PC-9 (cell line): ENCODE measurements at places on chromosomes 4 and X.

GRCh38 chrX:19034025-19034424 lies 50.1 kb upstream of the PHKA2 start:
- no peak overlapping the region for H3K4me3 ChIP-seq
- H3K27ac ChIP-seq = no peak overlapping the region
- no peaks in the 10 kb centered on the region for H3K4me1 ChIP-seq
- H3K36me3 ChIP-seq = no peaks in the 10 kb centered on the region

- no peak overlapping the region for H3K27ac ChIP-seq
- no peaks in the 10 kb centered on the region for H3K4me1 ChIP-seq
- H3K27me3 ChIP-seq = no peaks in the 10 kb centered on the region
- H3K4me3 ChIP-seq = no peak overlapping the region
- H3K36me3 ChIP-seq = no peaks in the 10 kb centered on the region
- DNase-seq = no peak
Observed at GRCh38 chr4:44025376-44026020, 423.1 kb downstream of the KCTD8 start.

DNA sequence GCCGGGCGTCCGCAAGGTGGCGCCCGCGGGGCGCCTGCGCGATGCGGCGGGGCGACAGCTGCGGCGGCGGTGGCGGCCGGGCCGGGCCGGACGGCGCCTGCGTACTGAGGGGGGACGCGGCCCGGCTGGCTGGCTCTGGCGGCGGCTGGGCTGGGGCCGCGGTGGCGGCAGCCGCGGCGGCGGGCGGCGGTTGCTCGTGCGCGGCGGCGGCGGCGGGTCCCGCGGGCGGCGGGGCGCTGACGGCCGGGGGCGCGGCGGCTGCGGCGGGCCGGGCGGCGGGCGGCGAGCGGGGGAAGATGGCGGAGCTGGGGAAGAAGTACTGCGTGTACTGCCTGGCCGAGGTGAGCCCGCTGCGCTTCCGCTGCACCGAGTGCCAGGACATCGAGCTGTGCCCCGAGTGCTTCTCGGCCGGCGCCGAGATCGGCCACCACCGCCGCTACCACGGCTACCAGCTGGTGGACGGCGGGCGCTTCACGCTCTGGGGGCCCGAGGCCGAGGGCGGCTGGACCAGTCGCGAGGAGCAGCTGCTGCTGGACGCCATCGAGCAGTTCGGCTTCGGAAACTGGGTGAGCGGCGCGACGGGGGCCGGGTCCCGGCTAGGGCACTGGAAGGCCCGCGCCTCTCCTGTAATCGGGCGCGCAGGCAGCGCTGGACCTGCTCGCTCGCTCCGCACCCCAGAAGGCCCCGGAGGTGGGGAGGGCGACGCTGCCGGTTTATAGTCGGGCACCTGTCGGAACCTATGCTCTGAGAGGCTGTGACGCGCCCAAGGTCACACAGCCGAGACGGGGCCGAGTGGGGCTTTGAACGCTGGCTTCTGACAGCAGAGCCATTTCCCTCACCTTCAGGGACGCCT lies at the start of gene TADA2B:
Gene TADA2B, plus strand, starts transcription at position 89 of the 853 bp plus-strand sequence. Its CDS starts 208 bp downstream, at position 297.
- H3K4me1 ChIP-seq = 0 out of 2 replicates have a peak, but pooled peaks cover 16% of the 10 kb centered on the region
- no peak for DNase-seq
- no peaks in the 10 kb centered on the region for H3K36me3 ChIP-seq
- no peaks in the 10 kb centered on the region for H3K27me3 ChIP-seq
- H3K4me3 ChIP-seq = peak within 1 kb of the TSS; percentile 86

- H3K27ac ChIP-seq = no peak overlapping the region
- DNase-seq = no peak
- H3K4me1 ChIP-seq = no peaks in the 10 kb centered on the region
- no peak overlapping the region for H3K4me3 ChIP-seq
- no peaks in the 10 kb centered on the region for H3K27me3 ChIP-seq
- H3K36me3 ChIP-seq = no peaks in the 10 kb centered on the region
Observed at GRCh38 chr4:176014583-176015108, 51.0 kb upstream of the WDR17 start.

DNA sequence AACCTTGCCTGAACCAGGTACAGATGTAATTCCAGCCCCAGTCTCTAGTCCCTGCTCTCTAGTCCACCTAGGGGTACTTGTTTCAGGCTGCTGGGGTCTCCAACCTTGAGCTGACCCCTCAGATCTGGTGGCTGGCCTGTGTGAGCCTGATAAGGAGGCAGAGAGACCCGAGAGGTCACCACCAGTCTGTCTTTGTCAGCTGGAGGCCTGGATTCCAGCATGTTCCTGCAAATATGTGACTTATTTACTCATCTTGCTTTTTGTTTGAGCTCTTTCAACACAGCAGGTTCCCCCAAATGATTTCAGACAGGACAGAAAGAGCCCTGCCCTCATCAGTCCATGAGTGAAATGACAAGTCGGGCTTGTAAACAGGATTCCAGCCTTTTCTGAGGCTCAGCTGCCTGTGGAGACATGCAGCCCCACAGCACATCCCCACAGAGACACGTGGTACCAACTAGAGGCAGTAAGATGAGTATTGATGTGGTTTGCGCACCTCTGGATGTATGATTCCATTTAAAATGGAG lies 37.5 kb upstream of the STK26 start:
- H3K27me3 ChIP-seq = no peaks in the 10 kb centered on the region
- no peak overlapping the region for H3K27ac ChIP-seq
- peaks cover 7% of the 10 kb centered on the region for H3K4me1 ChIP-seq
- H3K36me3 ChIP-seq = no peaks in the 10 kb centered on the region
- DNase-seq = no peak

- DNase-seq = no peak
- no peaks in the 10 kb centered on the region for H3K4me1 ChIP-seq
- no peak overlapping the region for H3K4me3 ChIP-seq
- H3K36me3 ChIP-seq = no peaks in the 10 kb centered on the region
- H3K27ac ChIP-seq = no peak overlapping the region
Observed at GRCh38 chr4:35734381-35735098, 509.8 kb downstream of the ARAP2 start.

DNA sequence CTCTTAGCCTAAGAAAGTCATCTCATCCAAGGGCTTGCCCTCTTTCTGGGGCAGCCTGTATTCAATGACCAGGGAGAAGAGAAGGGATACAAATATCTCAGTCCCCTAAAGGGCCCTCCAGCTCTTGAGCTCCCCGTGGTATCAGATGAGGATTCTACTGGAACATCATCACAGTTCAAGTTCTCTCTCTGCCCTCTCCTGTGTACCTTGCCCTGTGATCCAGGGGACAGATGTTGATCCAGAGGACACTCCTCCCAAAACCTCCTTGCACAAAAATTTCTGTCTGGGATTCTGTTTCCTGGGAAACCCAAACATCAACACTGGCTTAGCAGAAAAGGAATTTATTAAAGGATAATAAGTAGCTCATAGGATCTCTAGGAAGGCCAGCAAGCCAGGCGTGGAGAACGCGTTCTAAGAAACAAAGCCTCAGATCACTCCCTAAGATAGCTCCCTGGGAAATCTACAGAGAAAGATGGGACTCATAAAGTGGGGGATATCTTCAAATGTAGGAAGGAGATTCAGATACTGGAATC lies 296.3 kb upstream of the KLF3 start:
- no peaks in the 10 kb centered on the region; the same call in 1 of the 2 replicates for H3K4me1 ChIP-seq
- no peak for DNase-seq
- H3K27me3 ChIP-seq = no peaks in the 10 kb centered on the region
- H3K27ac ChIP-seq = no peak overlapping the region
- H3K36me3 ChIP-seq = no peaks in the 10 kb centered on the region

GRCh38 chrX:9340598-9341290 lies 124.1 kb upstream of the TBL1X start:
- peak overlapping the region; percentile 76 for H3K27ac ChIP-seq
- no peak for DNase-seq
- no peaks in the 10 kb centered on the region for H3K27me3 ChIP-seq

DNA sequence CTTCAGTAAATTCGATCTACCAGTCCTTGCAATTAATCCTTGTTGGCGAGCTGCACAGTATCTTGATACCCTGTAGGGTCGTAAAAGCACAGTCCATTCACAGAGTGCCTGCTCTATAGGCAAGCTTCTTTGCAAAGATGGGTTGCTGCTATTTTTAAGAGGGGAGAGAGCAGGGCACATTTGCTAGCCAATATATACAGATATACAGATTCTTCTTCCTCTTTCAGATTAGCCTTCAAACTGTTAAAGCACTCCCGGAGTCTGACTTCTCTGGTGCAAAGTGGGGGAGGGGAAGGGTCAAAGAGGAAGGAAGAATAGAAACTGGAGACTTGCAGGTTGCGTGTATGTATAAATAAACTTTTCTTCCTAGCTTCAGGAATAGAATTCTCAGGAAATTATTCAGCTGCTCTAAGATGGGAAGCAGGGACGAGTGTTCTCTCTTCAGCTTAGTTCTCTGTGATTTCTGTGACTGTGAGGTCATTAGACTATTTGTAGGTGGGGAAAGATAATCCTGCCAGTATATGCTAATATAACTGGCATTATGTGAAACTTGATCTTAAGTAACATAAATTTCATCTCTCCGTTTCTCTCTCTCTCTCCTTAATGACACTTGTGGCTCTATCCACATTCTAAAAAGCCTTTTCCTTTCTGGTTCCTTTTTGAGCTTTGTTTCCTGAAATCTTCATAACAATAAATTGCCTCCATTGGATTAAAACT lies at the start of gene CYSLTR1:
Gene CYSLTR1, minus strand, starts transcription at position 242 of the 717 bp plus-strand sequence. CDS start 53,865 bp downstream, outside the sequence.
- H3K4me1 ChIP-seq = no peaks in the 10 kb centered on the region
- H3K27me3 ChIP-seq = no peaks in the 10 kb centered on the region
- H3K36me3 ChIP-seq = no peaks in the 10 kb centered on the region
- H3K27ac ChIP-seq = no peak within 1 kb of the TSS
- no peak for DNase-seq

DNA sequence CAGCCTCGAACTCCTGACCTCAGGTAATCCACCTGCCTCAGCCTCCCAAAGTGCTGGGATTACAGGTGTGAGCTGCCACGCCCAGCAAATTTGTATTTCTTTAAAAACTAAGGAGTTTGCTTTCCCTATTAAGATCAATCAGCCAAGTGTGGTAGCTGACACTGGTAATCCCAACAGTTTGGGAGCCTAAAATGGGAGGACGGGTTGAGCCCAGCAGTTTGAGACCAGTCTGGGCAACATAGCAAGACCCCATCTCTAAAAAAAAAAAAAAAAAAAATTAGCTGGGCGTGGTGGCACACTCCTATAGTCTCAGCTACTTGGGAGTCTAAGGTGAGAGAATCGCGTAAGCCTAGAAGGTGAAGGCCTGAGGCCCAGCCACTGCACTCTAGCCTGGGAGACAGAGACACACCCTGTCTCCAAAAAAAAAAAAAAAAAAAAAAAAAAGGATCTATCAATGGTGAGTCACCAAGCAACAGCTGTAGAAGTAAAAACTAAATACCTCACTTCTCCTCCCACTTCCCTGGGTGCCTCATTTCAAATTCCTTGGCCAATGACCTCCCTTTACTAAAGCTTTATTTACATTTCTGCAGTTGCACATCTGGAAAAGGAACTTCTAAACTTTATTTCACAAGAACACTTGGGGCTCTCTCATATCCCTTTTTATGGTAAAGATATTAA lies 54.5 kb downstream of the LDB2 start:
- H3K27ac ChIP-seq = no peak overlapping the region
- no peak for DNase-seq
- no peaks in the 10 kb centered on the region for H3K36me3 ChIP-seq

- H3K27me3 ChIP-seq = no peaks in the 10 kb centered on the region
- peaks cover 20% of the 10 kb centered on the region for H3K4me1 ChIP-seq
- no peak overlapping the region for H3K27ac ChIP-seq
- no peak for DNase-seq
- no peak overlapping the region for H3K4me3 ChIP-seq
- H3K36me3 ChIP-seq = no peaks in the 10 kb centered on the region; the same call in 1 of the 2 replicates
Observed at GRCh38 chr4:140126261-140126660, 27.7 kb downstream of the MAML3 start.

GRCh38 chr4:122772311-122772710 lies 39.8 kb downstream of the BBS12 start:
- H3K4me1 ChIP-seq = no peaks in the 10 kb centered on the region
- H3K36me3 ChIP-seq = no peaks in the 10 kb centered on the region
- H3K27me3 ChIP-seq = no peaks in the 10 kb centered on the region
- no peak for DNase-seq
- H3K4me3 ChIP-seq = no peak overlapping the region

GRCh38 chr4:176451443-176451842 lies 131.7 kb downstream of the SPCS3 start:
- DNase-seq = no peak
- no peaks in the 10 kb centered on the region for H3K36me3 ChIP-seq
- H3K4me1 ChIP-seq = no peaks in the 10 kb centered on the region
- no peak overlapping the region for H3K27ac ChIP-seq

DNA sequence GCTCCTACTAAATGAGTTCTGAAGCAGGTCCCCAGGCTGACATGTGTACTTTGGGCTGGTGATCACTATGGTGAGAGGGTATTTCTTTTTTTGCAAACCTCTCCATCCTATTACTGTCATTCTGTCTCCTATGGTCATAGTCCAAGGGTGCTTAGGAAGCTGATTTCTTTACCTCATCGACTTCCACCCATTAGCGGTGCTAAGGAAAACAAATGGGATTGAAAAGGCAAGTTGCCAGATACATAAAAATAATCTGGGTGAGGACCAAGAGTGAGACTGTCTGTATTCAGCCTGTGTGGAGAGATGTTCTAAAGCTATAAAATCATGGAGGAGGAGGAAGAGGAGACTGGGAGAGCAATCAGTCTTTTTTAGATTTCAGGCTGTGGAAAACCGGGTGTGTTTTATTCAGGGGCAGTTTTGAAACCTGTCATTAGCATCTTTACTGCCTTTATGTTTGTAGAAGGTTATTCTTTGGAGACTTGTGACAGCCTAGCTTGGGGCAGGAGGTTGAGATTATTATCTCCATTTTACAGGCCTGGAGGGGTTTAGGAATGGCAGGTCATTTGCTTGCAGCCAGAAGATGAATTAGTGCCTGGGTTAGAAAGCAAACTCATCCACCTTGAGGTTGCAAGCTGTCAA lies 1.9 kb downstream of the TMEM164 start:
- H3K4me3 ChIP-seq = peak overlapping the region; percentile 70; the same call in 1 of the 2 replicates
- peak overlapping the region; percentile 72 for H3K27ac ChIP-seq
- H3K27me3 ChIP-seq = no peaks in the 10 kb centered on the region

DNA sequence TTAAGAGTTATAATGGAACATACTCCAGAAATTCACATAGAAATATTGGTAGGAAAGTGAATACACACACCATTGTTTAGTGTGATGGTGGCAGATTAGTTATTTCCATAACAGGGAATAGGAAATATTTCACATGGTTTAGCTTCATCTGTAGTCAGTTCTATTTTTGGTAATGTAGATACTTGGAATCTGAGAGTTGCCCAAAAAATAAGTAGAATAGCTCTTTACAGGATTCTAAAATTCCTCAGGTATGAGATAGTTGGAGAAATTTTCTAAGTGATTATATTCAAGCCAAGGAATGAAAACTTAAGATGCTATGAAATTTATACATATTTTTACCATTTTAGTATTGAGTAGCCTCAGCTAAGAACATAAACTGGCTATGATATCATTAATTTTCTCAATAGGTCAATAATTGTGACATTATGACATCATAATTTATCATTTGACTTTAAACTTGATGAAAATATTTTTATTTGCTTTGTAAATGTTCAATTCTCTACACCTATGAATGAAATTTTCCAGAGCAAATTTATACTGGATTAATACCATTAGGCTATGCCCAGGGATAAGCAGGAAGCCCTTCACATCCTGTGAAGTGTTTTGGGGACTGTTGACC lies 35.8 kb downstream of the CPEB2 start:
- H3K27me3 ChIP-seq = no peaks in the 10 kb centered on the region
- H3K4me1 ChIP-seq = peaks cover 8% of the 10 kb centered on the region
- peaks cover 5% of the 10 kb centered on the region; the same call in 1 of the 2 replicates for H3K36me3 ChIP-seq
- DNase-seq = no peak

- H3K4me3 ChIP-seq = no peak overlapping the region
- no peaks in the 10 kb centered on the region for H3K27me3 ChIP-seq
- H3K4me1 ChIP-seq = peaks cover 44% of the 10 kb centered on the region
- H3K27ac ChIP-seq = no peak overlapping the region
Observed at GRCh38 chr4:26218677-26219605, 101.9 kb upstream of the RBPJ start.

GRCh38 chr4:99763635-99764101 lies 53.0 kb upstream of the DAPP1 start:
- H3K36me3 ChIP-seq = no peaks in the 10 kb centered on the region
- H3K27ac ChIP-seq = no peak overlapping the region
- no peaks in the 10 kb centered on the region; the same call in 1 of the 2 replicates for H3K4me1 ChIP-seq
- DNase-seq = peak; percentile 9
- H3K27me3 ChIP-seq = no peaks in the 10 kb centered on the region
